NCI-H1092 (cell line): ENCODE measurements at places on chromosomes 16 and 17.
A peak's percentile ranks its signal among the peaks of the same experiment; 100 is the strongest.

- DNase-seq: no peak
Measured at GRCh38 chr16:78142788-78143187, 43.3 kb downstream of the WWOX start.

DNA sequence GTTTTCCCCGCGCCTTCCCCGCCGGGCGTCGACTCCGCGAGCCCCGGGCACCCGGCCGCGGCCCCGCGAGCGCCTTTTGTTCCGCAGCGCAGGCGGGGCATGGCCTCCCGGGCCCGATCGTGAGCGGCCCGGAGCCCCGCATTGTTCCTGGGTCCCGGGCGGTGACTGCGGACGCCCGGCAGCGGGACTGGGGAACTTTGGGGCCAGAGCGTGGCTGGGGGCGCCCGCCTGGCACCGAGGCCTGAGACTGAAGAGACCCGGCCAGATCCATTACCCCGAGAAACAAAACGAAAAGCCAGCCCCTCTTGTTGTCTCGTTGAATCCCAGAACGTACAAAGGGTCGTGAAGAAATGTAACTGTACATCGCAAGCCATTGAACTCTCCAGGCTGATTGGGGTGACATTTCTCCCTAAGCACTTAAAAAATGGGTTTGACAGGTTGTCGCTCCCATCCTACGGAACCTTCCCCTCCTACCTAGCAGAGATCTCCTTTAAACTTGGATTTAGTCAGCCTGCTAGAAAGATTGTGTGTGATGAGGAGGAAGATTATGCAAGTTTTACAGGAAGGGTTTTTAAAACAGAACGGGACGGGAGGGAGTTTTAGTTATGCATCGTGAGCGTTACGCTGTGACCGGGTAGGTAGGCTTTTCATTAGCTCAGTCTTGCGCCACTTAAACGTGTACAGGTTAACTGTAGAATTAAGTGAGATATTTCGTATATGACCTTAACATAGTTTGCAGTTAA is 825 bp downstream of the METTL9 start:
- no peak for DNase-seq

DNA sequence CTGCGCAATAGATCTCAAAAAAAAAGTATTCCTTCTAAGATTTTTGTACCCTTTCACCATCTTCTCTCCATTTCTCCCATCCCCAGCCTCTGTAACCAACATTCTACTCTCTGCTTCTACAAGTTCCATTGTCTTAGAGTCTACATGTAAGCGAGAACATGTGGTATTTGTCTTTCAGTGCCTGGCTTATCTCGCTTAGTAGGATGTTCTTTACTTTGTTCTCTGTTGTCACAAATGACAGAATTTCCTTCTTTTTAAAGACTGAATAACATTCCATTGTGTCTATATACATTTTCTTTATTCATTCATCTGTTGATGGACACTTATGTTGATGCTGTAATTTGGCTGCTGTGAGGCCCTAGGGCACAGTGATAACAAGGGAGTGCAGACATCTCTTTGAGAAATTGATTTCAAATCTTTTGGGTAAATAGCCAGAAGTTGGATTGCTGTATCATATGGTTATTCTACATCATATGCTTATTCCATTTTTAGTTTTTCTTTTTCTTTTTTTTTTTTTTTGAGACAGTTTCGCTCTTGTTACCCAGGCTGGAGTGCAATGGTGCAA is 37.7 kb upstream of the MYH10 start:
- no peak for DNase-seq

DNA sequence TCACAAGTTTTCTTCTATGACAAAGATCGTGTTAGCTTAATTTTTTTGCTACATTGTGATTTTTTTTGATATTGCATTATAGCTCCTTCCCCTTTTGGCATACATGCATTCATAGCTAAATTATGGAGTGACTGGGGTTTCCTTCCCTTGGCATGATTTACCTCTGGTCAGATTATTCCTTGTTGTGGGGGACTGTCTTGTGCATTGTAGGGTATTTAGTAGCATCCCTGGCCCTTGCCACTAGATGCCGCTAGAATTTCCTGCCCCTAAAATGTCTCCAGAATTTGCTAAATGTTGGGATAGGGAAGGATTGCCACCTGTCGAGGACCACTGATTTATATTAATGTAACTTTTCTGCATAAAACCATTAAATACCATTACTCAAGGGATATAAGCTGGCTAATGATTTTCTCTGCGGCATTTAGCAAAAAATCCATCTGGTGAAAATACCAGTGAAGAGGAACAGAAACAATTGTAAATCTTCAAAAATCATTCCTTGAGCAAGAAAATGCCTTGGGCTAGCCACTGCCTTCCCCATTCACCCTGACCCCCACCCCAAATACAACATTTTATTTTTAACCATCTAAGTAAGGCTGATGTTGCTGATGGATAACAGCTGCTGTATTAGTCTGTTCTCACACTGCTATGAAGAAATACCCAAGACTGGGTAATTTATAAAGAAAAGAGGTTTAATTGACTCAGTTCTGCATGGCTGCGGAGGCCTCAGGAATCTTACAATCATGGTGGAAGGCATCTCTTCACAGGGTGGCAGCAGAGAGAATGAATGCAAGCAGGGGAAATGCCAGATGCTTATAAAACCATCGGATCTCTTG is 195.2 kb downstream of the MAP2K6 start:
- no peak for DNase-seq

GRCh38 chr17:1104222-1104621 is 75.6 kb downstream of the ABR start:
- DNase-seq: no peak

GRCh38 chr17:48593840-48594537 is 410 bp upstream of the HOXB5 start:
- peak; percentile 98 for DNase-seq
